ENCODE measurements at places on chromosomes 6 and 20.

- no peak for DNase-seq
Measured at GRCh38 chr6:6393069-6393529, 72.6 kb upstream of the F13A1 start.

DNA sequence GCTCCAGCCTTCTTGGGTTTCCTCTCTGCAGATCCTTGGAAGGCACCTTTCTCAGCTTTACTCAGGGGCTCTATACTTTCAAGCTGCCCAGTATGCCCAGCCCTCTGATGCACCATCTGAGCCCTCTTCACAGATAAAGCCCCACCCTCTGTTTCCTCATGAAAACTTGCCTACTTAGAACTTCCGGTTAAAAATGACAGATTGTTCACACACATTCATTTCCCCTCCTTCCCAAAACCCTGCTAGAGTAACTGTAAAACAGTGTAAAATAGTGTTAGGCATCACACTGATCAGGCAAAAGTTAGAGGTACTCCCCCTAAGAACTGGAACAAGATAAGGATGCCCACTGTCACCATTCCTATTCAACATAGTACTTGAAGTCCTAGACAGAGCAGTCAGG is 14.0 kb upstream of the GCM1 start:
- DNase-seq: no peak

- no peak for DNase-seq
Measured at GRCh38 chr6:48229841-48230240, 118.8 kb upstream of the PTCHD4 start.

DNA sequence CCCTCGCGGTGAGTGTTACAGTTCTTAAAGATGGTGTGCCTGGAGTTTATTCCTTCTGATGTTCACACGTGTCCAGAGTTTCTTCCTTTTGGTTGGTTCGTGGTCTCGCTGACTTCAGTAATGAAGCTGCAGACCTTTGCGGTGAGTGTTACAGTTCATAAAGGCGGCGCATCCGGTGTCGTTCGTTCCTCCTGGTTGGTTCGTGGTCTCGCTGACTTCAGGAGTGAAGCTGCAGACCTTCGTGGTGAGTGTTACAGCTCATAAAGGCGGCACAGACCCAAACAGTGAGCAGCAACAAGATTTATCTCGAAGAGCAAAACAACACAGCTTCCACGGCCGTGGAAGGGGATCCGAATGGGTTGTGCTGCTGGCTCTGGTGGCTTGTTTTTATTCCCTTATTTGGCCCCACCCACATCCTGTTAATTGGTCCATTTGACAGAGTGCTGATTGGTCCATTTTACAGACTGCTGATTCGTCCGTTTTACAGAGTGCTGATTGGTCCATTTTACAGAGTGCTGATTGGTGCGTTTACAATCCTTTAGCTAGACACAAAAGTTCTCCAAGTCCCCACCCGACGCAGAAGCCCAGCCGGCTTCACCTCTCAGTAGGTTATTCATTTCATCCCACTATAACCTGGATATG is 48.2 kb upstream of the ARG1 start:
- no peak for DNase-seq

DNA sequence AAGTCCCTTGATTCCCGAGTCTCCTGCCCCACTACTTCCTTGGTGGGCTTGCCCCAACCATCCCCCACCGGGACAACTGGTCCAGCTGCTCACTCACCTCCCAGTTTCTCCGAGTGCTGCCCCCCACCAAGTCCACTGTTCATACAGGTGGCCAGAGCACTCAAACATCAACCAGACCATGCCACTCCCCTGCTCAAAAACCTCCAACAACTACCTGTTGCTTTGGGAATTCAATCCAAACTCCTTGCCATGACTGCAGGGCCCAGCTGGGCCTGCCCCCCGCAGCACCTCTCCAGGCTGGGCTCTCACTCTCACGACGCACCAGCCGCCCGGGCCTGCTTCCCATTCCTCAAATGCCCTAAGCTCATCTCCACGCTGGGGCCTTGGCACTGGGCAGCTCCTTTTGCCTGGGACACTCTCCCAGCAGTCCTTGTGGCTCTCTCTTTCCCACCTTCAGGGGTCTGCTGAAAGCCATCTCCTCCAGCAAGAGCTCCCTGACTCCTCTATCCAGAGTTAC is 97.5 kb downstream of the NFATC2 start:
- DNase-seq: no peak
